Melanocyte of skin (primary cell): ENCODE measurements at places on chromosomes 7 and 10. TPM values are rescaled to one million over a fixed set of nuclear protein-coding genes. Genes with fewer than 3 reads are reported as not detected.

The TAS2R5 gene
- 1.00 and 1.4 TPM in 2 replicates for total RNA-seq

The SUN3 gene
- total RNA-seq: 0.67 TPM in 1 of 2 replicates, not detected in the other

The PIK3AP1 gene
- total RNA-seq: under 0.01 TPM in 2 replicates

The SMO gene
- 16.5 and 24.0 TPM in 2 replicates for total RNA-seq

The CLDN4 gene
- total RNA-seq: under 0.01 TPM in 1 of 2 replicates, not detected in the other

The GIMAP8 gene
- total RNA-seq: not detected in 2 replicates

The KIF20B gene
- 12.7 and 13.8 TPM in 2 replicates for total RNA-seq

The ABCF2 gene
- 54.0 and 56.0 TPM in 2 replicates for total RNA-seq

The LMTK2 gene
- total RNA-seq: 8.7 and 10.5 TPM in 2 replicates

The ETV1 gene
- total RNA-seq: 16.0 and 32.1 TPM in 2 replicates

The C10orf105 gene
- total RNA-seq: not detected in 2 replicates

The FRMD4A gene
- 26.8 and 48.3 TPM in 2 replicates for total RNA-seq

The ERV3-1 gene
- total RNA-seq: 3.3 and 6.2 TPM in 2 replicates

The FXYD4 gene
- total RNA-seq: not detected in 2 replicates

The GIMAP1 gene
- not detected in 2 replicates for total RNA-seq

The PTPRN2 gene
- total RNA-seq: under 0.01 TPM in 1 of 2 replicates, not detected in the other

The EPO gene
- total RNA-seq: not detected in 2 replicates

The SAP25 gene
- not detected in 2 replicates for total RNA-seq

The CCDC7 gene
- total RNA-seq: 4.7 and 6.9 TPM in 2 replicates

The SLC26A5 gene
- total RNA-seq: under 0.01 TPM in 1 of 2 replicates, not detected in the other

The CFTR gene
- not detected in 2 replicates for total RNA-seq

The LLCFC1 gene
- not detected in 2 replicates for total RNA-seq

The GPR26 gene
- not detected in 2 replicates for total RNA-seq

The SRRM3 gene
- total RNA-seq: 3.1 and 3.6 TPM in 2 replicates

The SSC4D gene
- 0.33 and 0.93 TPM in 2 replicates for total RNA-seq

The ELFN1 gene
- total RNA-seq: 2.8 and 4.4 TPM in 2 replicates

The CLCN1 gene
- total RNA-seq: not detected in 2 replicates

The RADIL gene
- 0.34 and 0.36 TPM in 2 replicates for total RNA-seq

The ITIH2 gene
- not detected in 2 replicates for total RNA-seq

The TMEM243 gene
- 12.7 and 27.3 TPM in 2 replicates for total RNA-seq

The GHRHR gene
- total RNA-seq: not detected in 2 replicates

The CHAT gene
- not detected in 2 replicates for total RNA-seq

The CFAP70 gene
- total RNA-seq: 0.33 and 0.77 TPM in 2 replicates

The HOXA2 gene
- total RNA-seq: not detected in 2 replicates

The PLXNA4 gene
- under 0.01 TPM in 2 replicates for total RNA-seq

The RBM33 gene
- total RNA-seq: 20.6 and 31.2 TPM in 2 replicates

The LRRD1 gene
- total RNA-seq: under 0.01 TPM in 1 of 2 replicates, not detected in the other

The NPFFR1 gene
- under 0.01 TPM in 2 replicates for total RNA-seq

The SH2B2 gene
- total RNA-seq: 2.0 and 4.5 TPM in 2 replicates

The ZNF853 gene
- total RNA-seq: 0.15 TPM in 1 of 2 replicates, not detected in the other

The SLC16A9 gene
- total RNA-seq: not detected in 2 replicates

The WBP1L gene
- 46.5 and 86.4 TPM in 2 replicates for total RNA-seq

The LMBR1 gene
- 33.6 and 50.0 TPM in 2 replicates for total RNA-seq

The TSPAN13 gene
- total RNA-seq: 1.7 and 2.0 TPM in 2 replicates

The ZDHHC16 gene
- 77.3 and 89.5 TPM in 2 replicates for total RNA-seq

The ARHGEF5 gene
- 3.8 and 6.5 TPM in 2 replicates for total RNA-seq

The IFT22 gene
- 20.0 TPM in 2 replicates for total RNA-seq

The DCLRE1C gene
- total RNA-seq: 14.8 and 23.0 TPM in 2 replicates

The CDC14C gene
- total RNA-seq: not detected in 2 replicates

The SEMA3D gene
- total RNA-seq: 0.36 and 0.69 TPM in 2 replicates

The TMEM184A gene
- total RNA-seq: not detected in 2 replicates

The EVX1 gene
- total RNA-seq: not detected in 2 replicates

The ZNF316 gene
- total RNA-seq: 10.0 and 13.6 TPM in 2 replicates

The GPAM gene
- 8.7 and 14.2 TPM in 2 replicates for total RNA-seq

The NEUROD6 gene
- total RNA-seq: not detected in 2 replicates

The TUBB8 gene
- total RNA-seq: not detected in 2 replicates
